ENCODE measurements at places on chromosomes 6 and 20.

DNA sequence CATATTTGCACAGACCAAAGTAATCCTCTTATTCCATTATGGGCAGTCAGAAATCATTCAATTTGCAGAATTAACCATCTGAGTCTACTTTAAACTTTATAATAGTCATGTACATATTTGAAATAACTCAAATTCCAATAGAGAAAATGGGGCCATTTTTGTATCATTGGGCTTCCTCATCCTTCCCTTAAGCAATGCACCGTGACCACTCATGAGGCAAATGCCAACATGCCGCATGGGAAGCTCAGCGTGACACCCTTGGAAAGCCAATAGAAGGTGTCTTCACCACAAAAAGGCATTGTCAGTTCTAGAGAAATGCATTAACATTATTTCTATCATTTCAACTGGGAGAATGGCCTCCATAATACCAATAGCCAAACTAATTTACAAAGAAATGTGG, 38.5 kb downstream of the SIM1 start:
- DNase-seq = no peak

- DNase-seq = no peak
These were observed 232.7 kb downstream of the DLL1 start for GRCh38 chr6:170057961-170058877.

DNA sequence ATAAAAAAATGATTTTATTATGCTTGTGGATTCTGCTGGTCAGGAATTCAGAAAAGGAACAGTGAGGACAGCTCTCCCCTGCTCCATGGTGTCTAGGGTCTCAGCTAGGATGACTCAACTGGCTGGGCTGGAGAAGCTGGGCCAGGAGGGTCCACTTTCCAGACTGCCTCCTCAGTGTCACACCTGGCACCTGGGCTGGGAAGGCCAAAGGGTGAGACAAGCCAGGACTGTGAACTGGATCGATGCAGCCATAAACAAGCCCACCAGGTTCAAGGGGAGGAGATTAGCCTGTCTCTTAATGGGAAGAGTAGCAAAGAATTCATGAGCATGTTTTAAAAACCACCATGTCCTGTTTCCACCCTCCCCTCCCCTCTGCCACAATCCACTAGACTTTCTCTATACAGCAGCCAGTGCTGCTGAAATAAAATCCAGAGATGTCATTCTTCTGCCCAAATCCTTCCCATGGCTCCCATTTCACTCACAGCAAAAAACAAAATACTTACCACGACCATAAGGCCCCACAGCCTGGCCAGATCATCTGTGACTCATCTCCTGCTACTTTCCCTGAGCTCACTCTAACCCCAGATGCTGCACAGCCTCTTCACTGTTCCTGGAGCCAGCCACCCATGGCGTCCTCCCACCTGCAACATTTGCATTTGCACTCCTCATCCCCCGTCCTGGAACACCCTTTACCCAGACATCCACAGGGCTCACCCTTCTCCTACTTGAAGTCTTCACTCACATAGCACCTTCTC, 13.8 kb downstream of the SPTLC3 start:
- no peak for DNase-seq

- DNase-seq = no peak
These were observed 659.4 kb downstream of the RFPL4B start for GRCh38 chr6:113006494-113006893.

DNA sequence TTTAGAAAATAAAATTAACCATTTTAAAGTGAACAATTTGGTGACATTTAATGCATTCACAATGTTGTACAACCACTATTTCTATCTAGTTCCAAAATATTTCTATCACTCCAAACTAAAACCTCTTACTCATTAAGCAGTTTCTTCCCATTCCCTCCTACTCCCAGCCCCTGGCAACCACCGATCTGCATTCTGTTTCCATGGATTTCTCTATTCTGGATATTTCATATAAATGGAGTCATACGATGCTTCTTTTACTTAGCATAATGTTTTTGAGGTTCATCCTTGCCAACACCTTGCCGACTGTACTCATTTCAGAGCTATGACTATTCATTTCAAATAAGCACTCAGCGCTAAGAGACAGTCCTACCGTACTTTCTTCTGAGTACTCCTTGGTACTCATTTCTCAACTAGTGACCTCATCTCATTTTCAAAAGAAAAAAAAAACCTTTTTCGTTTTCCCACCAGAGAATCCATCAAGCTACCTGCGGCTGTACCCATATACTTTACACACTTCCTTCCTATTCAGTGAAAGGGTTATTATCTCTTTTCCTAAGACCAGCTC, 259.2 kb downstream of the UTRN start:
- DNase-seq = no peak
